Myocyte (in vitro differentiated cells): ENCODE measurements at places on chromosomes 2 and 18.

- no peak for DNase-seq
These were observed 478.4 kb upstream of the HS6ST1 start for GRCh38 chr2:128797092-128797491.

GRCh38 chr2:11799826-11800225 is 53.4 kb downstream of the LPIN1 start:
- no peak for DNase-seq

DNA sequence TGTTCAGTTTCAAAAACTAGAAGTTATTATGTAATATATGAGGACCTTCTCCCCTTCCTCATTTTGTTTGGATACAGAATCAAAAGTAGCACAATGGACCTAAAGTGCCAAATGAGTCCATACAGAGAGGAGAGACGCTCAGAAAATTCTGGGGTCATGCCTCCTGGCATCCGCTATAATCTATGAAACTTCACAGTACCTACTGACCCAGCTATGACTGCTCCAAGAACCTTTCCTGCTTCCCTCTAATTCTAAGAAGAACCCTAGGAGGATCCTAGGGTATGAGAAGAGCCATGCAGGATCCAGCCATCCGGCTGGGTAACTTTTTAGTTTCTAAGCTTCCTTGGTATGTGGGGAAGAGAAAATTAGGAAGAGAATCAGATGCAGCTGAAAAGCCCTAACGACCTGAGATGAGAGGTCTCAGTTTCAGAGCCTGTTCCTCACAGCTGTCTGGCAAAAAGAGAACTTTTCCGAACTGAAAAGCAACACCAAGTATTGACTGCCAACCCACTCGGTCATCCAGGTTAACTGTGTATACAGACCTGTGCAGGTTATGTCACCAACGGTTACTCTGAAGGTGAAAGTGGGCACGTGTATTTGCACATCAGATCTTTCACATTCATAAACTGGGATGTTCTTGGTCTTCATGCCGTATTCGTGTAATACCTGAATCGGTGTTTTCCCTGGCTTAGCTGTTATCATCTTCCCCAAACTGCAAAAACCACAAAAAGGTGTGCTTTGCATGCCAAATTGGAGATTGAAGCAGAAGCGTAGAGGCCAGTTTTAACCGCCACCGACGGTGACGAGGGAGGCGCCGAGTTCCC is 1.1 kb downstream of the PRKRA start:
- DNase-seq, result peak; percentile 23

DNA sequence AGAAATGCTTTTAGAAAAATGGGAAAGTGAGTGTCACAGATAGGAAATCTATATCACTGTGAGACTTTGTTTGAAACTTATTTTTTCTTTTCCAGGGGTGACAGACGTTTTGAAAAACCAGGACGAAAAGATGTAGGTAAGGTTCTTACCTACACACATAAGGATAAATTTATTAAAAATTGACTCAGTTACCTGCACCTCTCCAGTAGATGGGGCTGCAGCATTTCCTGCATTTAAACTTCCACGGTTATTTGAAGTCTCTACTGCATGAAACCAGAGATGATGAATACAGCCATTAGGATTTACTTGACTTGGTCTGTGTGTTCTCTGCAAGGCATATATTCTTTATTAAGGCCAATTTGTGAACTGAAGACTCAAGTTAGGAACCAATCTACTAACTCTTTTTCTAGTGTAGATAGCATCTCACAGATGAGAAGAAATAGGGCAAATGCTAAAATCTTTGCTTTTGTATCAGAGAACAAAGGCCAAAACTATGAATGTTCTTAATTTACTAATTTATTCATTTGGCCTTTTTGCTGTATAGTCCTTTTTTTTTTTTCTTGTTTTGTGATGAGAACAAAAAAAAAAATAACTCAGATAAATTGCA is 15.0 kb downstream of the KCNJ13 start:
- DNase-seq, result peak; percentile 18

DNA sequence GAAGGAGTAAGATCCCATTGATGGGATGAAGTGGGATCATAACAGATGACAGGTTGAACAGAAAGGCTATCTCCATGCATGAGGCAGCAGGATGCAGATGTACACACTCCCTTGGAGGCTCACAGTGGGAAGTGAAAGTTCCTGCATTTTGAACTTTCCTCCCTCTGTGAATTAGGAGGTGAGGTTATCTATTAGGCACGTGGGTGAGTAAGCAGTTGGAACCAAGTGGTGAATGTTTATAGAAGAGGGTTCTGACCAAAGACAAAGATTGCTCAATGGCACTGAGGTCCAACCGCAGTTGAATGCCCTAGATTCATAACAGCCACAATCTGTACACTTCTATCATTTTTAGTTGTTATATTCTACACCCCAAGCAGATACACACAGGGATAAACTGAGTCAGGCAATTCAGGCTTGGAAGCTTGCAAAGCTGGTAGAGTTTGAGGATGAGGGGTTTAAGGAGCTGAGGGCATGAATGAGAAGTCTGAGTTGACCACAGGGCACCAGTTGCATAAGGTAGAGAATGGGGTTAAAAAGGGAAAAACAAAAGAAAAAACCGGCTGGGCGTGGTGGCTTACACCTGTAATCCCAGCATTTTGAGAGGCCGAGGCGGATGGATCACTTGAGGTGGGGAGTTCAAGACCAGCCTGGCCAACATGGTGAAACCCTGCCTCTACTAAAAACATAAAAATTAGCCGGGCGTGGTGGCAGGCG is 7.1 kb upstream of the KCMF1 start:
- DNase-seq, result peak; percentile 83

- no peak for DNase-seq
These were observed 283.5 kb upstream of the HDAC4 start for GRCh38 chr2:239684271-239684810.

GRCh38 chr18:57951999-57952774 is 91.8 kb upstream of the NEDD4L start:
- DNase-seq, result no peak

- DNase-seq, result no peak
These were observed 670.1 kb upstream of the SOX11 start for GRCh38 chr2:5022061-5022460.

DNA sequence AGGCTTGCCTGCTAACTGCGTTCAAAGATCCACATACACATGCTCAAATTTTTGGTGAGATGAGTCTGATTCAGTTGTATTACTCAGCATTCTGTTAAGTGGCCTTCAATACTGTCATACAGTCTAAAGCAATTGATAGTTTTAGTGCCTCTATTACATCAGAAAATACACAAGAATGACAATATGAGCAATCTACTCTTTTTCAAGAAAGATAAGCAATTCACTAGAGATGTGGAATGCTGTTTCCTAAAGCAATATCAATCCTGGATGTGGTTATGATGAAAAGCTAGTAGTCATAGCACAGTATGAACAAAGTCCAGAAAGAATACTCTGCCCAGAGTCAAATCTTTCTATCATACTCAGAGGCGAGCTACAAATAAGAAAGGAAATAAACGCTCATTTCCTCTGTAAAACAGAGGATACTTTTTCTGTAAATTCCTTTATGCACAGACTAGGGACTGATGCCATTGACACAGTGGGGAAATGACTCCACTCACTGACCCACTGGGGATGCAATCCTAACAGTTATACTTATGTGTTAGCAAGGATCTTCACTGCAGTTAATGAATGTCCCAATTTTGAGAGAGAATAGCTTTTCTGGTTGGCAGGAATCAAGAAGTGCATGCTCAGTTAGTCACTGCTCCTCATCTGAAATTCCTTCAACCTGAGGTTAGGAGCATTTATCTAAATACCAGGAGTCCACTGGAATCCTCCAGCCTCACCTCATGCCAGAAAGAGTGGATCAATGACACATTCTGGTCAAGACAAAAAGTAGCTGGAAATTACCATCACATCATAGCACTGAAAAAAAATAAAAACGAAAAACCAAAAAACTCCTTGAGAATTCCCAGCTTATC is 83.3 kb downstream of the PDE11A start:
- no peak for DNase-seq

DNA sequence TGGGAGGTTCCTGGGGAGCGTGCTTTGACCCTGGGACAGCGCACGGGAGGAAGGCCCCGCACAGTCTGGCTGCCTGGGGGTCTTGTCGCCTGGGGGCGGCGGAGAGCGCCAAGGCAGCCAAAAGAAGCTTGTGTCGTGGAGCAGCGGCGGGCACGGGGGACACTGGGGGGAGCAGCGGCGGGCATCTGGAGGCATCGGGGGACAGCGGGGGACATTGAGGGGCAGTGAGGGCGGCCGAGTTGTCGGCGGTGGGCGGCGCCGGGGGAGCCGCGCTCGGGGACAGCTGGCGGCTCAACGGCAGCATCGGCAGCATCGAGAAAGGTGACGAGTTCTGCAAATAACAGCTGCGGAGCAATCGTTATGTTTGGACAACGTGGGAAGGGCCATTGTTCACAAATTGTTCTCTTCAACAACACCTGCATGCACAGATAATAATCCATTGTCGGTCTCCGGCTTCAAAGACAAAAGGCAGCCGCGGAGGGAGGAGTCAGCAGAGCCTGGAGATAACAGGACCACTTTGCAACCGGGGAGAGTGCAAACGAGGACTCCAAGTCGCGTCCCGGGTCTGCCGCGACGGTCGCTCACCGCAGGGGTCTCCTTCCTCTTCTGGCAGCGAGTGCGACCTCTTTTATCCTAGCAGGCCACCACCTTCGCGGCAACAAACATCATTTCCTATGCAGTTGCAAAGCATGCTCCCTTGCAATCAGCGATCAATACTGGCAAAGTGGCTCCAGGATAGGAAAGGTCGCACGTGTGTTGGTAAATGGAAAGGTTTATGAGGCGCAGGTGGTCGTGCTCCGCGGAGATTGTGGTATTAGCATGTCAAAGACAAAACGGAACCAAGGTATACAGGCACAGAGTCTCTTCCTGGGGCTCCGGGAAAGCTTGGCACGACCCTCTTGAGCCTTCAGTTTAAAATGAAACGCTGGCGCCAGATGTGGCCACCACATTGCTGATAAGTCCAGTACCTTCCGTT is 132.3 kb upstream of the DLX2 start:
- DNase-seq, result peak; percentile 45

DNA sequence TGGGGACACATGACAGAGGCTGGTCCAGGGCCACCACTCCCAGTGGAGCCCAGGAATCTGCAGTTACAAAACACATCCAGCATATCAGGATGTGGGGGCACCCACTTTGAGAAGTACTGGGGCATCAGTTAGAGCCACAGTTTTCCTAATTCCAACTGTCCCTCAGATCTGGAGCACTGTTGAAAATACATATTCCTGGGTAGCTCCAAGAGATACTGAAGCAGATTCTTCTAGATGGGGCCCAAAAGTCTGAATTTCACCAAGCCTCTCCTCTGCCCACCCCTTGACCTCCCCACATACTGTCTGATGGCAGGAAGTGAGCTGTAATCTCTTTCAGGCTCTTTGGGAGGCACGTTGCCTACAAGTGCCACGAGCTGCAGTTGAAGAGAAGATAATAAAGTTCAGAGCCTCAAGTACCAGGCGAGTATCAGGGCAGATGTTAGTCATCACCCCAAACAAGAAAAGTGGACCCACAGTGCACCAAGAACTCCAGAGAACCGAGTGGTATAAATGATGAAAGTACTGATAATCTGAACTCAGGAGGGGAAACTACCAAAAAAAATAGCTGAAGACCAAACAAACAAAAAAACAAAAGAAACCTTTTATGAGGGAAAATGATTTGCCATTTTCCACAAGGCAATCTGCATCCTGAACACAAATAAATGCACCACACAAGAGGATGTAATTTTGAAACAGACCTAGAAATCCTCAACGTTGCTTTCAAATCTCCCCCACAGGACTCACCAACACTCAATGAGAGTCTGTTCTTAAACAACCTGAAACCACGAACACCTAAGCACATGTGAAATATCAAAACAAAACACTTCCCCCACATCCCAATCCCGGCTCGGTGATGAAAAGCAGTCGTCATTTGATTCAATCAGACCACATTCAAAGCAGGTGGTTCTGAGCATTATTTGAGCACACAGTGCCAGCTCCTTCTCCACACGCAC is 98.7 kb downstream of the TCF4 start:
- DNase-seq, result peak; percentile 60

GRCh38 chr2:200081236-200081635 is 125.9 kb downstream of the MAIP1 start:
- no peak for DNase-seq
